ENCODE measurements at places on chromosomes 1 and 21.

DNA sequence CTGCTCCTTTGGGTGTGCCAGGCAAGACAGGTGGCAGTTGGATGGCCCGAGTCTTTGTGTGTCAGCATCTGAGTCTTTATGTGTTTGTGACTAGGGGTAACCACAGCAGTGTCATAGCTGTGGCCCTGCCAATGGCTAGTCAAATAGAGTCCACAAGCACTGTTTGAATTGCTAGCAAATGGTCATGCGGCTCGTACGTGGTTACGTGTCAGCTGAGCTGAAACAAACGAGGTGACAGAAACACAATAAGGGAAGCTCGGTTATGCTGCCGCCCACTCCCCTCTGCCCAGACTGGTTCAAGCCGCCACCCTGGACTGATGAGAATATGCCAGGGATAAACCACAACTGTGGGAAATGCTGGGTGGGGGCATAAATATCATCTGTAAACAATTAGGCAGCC, 174.3 kb upstream of the LMO4 start:
- DNase-seq: no peak

DNA sequence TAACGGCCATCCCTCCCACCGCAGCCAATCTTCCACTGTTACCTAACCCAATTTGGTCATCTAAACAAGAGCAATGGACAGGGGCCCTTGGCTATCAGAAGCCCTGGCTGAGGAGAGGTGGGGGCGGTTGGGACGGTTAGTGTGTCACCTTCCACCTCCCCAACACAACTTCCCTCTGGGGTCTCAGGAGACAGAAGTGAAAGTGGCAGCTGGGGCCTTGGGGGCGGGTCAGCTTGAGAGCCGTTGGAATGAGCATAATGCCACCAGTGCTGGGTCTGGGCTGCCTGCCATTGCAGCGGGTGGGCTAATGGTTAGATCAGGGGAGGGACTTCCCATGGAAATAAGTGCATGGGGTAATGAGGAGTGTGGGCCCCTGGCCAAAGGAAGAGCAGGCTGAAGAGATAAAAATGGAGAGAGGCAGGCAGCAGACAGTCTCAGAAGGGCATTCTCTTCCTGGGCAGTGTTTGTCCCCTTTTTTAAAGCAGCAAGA, 7.9 kb downstream of the MEF2D start:
- no peak for DNase-seq

GRCh38 chr1:198623752-198624647, 14.8 kb upstream of the PTPRC start:
- no peak for DNase-seq

- no peak for DNase-seq
Observed at GRCh38 chr1:233386336-233386735, 58.8 kb downstream of the MAP3K21 start.

GRCh38 chr1:90114521-90115141, 119.7 kb downstream of the ZNF326 start:
- DNase-seq: no peak
